ENCODE measurements at places on chromosomes 1 and 21. TPM values are rescaled to one million over a fixed set of nuclear protein-coding genes. Genes with fewer than 3 reads are reported as not detected.

Gene CRNN
- not detected for total RNA-seq

Gene TMPRSS15
- total RNA-seq, result not detected

Gene VCAM1
- total RNA-seq, result 0.20 TPM

Gene IL22RA1
- total RNA-seq, result not detected

DNA sequence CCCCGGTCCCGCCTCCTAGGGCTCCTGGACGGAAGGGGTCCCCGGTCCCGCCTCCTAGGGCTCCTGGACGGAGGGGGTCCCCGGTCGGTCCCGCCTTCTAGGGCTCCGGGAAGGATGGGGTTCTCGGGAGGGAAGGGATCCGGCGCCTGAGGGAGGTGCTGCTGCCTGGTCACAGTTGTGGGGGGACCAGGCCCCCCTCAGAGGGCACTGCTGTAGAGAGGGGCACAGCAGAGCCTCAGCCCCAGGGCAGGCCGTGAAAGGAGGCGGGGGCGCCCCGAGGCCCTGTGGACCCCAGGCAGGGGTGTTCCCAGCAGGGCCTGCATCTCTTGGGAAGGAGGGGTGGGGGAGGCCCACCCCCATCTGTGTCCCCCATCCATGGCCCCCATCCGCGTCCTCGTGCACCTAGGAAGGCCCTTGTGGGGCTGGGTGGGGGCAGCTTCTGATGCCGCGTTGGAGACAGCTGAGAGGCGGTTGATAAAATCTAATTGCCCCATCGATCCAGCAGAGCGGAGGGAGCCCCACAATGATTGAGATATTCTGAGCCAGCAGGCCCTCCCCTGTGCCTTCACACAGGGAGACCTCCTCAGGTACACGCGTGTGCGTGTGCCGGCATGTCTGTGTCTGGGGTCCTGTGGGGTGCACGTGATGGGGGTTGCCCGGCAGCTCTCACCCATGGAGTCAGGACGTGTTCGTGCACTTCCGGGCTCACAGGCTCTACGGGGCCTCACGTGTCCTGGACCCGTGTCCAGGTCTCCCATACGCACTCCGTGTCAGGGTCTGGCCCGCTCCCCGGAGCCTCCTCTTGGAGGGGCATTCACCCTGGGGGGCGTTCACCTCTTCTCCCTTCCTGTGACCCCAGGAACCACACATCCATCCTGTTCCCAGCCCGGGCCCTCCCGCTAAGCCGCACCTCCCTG lies 12.9 kb downstream of the SAMD11 start:
- H3K36me3 ChIP-seq, result no peaks in the 10 kb centered on the region
- H3K27ac ChIP-seq, result no peak overlapping the region
- peaks cover 9% of the 10 kb centered on the region for H3K4me1 ChIP-seq
- DNase-seq, result no peak
- no peaks in the 10 kb centered on the region for H3K27me3 ChIP-seq

GRCh38 chr1:204223129-204223860 lies 9.5 kb upstream of the GOLT1A start:
- H3K27me3 ChIP-seq, result peaks cover 13% of the 10 kb centered on the region
- H3K27ac ChIP-seq, result no peak overlapping the region
- H3K4me1 ChIP-seq, result peaks cover 3% of the 10 kb centered on the region
- H3K36me3 ChIP-seq, result no peaks in the 10 kb centered on the region
- DNase-seq, result no peak
- no peak overlapping the region for H3K4me3 ChIP-seq

GRCh38 chr1:12179111-12179519 lies 12.3 kb downstream of the TNFRSF1B start:
- H3K27ac ChIP-seq, result peak overlapping the region; percentile 95
- peaks cover 94% of the 10 kb centered on the region for H3K4me1 ChIP-seq
- peaks cover 31% of the 10 kb centered on the region for H3K36me3 ChIP-seq
- no peaks in the 10 kb centered on the region for H3K27me3 ChIP-seq
- DNase-seq, result peak; percentile 71

- H3K36me3 ChIP-seq, result no peaks in the 10 kb centered on the region
- H3K27ac ChIP-seq, result no peak overlapping the region
- no peak for DNase-seq
- no peak overlapping the region for H3K4me3 ChIP-seq
These were observed 6.6 kb downstream of the UBL4B start for GRCh38 chr1:110118636-110119396.
